ENCODE measurements at places on chromosomes 12 and 14.

GRCh38 chr12:80135624-80136023, 36.3 kb downstream of the OTOGL start:
- DNase-seq = no peak

DNA sequence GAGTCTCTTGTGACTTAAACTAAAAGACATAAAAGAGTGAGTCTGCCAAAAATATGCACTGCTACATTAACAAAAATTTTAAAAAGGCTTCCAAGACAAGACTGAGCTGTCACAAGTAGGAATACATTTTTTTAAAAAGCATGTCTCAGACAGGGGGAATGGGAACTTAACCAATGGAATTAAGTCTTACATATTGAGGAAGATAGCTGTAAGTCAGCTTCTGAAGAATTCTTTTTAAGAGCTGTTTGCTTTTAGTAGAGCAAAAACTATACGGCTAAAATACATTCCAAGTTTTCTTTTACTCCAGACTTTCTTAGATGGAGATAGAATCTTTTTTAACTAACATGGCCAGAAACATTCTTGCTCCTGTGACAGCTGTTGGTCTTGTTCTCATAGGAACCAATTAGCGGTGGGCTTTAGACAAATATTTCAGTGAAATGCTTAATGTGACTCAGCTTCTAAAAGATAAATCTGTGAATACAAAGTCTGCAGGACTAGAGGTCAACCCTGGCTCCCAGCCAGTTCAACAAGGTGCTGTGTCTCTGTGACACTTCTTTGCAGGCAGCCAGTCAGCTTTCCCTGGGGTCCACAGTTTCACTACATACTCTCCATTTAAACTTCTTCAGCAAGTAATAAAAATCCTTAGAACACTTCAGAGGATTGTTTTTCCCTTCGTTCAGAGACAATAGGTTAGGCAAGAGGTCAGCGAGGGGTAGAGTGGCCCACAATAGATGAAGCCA, 187.6 kb downstream of the NAV3 start:
- no peak for DNase-seq

DNA sequence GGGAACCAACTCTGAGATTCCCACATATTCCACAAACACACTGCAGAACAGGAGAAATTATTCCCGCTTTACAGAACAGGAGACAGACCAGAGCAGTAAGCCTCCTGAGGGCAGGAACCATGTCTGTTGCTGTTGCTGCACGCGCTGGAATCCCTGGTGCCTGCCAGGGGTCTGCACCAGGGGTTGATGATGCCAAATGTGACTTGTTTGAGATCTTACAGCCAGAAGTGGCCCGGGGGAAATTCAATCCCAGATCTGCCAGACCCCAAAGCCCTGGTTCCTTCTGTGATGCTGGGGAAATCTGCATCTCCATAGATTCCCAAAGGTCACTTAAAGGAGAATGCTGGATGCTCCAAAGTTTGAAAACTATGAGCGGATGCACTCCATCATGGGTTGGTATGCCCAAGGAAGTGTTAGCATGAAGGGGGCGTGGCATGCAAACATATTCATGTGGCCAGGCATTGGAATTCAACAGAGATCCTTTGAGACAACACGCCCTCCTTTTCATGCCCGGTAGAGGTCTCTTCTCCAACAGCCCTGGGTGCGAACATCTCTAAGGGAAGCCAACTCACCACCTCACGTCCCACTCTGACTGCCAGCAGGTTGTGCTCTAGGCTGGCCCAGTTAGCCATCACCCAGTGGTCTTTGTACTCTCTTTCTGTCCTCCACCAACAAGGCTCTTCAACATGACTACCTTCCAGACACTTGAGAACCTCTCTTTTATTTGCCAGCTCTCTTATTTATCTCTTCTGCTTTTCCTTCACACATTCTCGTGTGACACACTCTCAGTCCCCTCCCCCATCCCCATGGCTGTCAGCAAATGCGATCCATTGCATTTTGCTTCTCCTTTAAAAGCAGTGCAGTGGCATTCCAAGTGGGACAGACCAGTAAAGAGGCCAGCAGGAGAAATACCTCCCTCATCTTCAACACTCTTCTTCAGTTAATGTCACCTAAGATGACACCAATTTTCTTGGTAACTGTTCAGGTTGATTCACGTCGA, 131.3 kb downstream of the ZFP36L1 start:
- DNase-seq = no peak

DNA sequence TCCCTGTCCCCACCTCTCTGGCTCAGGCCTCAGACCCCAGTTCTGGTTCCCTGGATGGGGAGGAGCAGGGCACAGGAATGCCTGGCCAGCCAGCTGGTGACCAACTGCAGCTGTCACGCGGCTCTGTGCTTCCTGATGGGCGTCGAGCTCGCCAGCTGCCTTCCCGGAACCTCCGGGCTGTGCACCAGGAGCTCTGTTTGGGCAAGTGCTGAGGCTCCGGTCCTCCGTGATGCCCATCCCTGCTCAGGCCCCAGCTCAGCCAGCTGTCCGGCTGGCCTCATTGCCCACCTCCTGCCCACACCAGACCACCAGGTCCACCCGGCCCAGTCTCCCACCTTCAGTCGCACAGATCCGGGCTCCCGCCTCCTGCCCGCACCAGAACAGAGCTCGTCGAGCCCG, 4.8 kb downstream of the IFFO1 start:
- DNase-seq = no peak

DNA sequence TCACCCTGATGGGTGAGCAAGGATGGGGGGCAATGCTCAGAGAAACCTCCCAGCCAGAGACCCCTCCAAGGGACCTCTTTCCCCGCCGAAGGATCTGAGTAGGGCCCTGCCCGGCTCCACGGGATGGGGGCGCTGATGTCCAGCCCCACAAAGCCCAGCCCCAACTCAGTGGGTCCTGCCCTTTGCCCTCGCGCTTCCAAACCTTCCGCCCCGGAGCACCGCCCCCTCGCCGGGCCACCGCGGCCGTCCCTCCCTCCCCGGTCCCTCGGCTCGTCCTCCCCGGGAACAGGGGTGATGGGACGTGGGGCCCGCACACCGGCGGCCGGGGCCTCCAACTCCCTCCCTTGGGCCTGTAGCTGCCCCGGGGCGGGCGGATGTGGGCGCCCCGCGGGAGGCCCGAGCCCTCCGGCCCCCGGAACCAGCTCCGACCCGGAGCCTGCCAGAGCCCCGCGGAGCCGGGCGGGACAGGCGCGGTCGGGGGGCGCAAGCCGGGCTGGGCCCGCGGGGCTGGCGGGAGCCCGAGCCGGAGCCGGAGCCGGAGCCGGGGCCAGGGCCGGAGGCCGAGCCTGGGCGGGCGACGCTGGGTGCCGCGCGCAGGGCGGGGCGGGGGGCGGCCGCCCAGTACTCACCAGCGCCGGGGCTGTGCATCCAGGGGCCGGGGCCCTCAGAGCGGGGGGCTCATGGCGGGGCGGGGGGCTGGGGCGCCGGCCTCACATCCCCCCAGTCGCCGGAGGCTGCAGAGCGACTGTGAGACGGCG, 386 bp downstream of the HDAC7 start:
- DNase-seq = no peak

DNA sequence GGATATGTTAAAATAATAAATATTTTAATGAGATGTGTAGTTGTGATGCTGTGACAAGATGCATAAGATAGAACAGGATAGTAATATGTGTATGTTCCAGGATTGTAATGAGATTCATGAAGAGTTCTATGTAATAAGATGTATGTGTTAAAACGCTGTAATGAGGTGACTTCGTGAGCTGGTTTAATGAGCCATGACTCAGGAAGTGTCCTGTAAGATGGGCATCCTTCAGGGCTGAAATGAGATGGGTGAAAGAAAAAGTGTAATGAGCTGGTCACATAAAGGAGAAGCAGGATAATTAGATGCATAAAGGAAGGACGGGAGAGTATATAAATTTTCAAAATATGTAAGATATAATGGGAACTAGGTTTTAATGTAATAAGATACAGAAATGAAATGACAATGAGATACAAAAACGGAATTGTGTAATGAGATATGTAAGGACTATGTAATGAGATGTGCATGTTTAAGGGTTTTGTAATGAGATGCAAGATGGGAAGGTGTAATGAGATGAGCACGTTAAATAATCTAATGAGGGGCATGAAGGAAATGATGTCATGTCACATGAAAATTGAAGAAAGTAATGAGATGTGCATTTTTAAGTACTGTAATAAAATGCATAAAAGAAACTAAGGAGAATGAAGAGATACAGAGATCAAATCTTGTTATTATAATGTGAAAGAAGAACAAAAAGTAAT, 524.8 kb upstream of the STXBP6 start:
- no peak for DNase-seq

DNA sequence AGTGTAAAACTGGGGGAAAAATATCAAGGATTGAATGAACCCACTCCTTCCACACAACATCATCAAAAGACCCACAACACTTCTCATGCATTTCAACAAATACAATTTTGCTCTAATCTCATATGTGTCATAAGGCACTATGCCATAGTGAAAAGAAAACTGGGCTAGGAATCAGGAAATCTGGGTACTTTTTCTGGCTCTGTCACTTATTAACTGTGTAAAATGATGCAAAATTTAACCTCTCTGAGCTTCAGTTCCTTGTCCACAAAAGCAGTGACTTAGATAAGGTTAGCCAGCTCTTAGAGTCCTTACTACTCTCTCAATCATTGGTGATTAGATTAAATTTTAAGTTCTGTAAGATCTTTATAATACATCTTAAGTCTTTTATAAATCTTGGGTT, 250.5 kb upstream of the SOX5 start:
- no peak for DNase-seq

DNA sequence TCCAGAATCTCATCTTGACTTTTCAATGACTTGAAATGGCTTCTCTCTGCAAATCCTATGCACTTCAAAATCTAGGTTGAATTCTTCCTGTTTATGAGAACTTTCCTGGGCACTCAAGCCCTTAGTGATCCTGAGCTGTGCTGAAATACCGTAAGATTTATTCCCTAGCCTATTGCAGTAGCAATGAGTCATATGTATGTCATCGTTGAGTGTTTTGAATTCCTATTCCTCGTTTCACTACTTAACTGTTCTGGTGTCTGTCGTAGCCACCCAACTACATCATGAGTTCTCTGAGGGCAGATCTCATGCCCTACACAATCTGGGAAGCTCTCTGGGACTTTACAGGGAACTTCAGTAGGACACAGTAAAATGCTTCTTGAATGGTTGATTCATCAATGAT, 190.8 kb upstream of the TMEM132C start:
- no peak for DNase-seq

- DNase-seq = no peak
Observed at GRCh38 chr12:93514853-93515252, 47.5 kb downstream of the MRPL42 start.

DNA sequence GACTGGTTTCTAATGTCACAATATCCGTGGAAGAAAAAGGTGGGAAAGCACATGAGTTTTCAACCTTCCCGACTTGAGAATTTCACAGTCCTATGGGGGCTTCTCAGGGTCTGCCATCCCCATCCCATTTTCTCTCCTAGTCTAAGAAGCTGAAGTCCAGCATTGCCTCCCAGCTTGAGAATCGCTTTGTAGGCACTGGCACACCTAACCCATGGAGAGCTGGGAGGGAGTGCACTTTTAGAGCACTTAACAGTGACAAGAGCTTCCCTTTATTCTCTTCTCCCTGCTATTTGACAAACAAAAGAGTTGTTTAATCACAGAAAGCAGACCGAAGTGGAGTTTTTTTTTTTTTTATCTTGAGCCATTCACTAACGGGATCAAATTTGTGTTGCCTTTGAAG, 22.8 kb upstream of the SRRM4 start:
- no peak for DNase-seq

- peak; percentile 1 for DNase-seq
Observed at GRCh38 chr12:74412606-74413230, 124.9 kb upstream of the ATXN7L3B start.

DNA sequence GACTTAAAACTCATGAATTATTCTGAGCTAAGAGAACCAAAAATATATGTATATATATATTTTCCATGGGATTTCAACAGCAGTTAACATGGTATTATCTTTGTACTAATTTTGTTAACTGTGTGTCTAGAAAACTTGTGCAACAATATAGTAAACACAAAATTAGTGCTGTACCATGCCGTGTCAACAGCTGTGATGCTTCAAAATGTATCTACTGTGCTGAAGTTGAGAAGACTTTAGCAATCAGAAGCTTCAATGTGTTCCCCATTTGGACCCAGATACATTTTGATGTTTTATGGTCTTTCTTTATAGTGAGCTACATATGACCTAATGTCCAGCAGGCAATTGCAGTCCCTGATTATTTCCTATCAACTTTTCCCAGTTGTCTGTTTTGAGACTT, 405.7 kb downstream of the DIO2 start:
- no peak for DNase-seq

DNA sequence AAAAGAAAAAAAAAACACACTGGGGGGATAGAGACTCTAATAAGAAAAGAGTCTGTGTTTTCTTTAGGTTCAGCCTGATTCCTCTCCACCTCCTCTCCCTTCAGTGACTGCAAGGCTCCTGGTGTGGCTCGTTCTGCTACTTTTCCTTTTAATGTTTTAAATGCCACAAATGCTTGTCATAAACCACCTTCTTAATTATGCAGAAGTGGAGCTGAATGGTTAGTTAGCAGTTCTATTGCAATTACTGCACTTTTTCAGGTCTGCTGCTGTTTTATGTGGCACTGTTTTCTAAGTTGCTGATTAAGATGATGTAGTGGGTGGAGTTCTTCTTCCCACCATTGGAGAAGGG, 878.1 kb downstream of the DIO2 start:
- DNase-seq = no peak

DNA sequence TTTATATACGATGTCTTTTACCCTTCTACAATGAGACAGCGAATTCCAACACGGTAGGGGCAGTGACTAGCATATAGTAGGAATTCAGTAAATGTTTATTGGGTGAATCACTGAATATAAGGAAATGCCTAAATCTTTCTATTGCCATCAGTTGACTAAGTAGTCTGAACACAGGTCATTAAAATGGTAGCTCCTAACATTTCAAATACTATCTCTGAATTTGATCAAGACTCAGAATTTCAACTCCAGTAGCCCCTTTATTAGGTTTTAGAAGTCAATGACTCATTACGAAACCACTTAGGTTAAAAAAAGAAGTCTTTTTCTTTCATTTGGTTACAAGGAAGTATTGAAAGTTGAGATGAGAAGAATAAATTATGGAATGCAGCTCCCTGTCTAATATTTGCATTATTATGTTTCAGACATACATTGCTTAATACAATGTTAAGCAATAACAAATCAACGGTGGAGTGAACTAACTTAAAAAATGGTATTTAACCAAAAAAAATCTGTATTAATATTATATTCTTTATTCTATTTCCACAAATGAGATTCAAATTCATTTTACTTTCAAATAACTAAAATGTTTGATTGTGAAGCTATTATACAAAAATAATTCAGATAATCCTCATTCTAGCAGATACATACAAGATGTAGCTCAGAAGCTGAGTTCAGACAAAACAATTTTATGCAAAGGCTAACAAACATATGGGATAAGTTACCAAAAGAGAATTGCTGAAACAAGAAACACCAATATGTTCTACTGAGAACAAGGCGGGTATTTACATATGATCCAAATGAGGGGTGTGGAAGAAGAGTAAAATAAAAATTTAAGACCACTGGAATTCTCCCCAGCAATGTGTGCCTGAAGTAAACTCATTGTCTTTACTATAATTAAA, 302.7 kb downstream of the CEP128 start:
- no peak for DNase-seq

DNA sequence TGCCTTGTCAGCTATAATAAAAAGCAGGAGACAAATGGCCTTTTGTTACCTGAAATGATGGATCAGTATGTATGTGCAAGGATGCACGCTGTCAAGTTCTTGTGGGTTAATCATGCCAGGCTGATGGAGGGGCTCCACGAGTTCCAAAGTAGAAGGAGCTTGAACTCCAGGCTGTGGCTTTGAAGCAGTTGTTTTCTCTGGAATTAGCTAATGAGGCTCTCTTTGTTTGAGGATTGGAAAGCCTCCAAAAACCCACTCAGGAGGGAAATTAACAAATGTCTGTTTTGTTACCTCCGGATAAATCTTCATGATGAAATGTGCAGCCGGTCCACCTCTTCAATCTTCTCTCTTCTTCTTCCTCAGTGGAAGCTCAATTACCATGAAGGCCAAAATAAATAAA, 605.5 kb downstream of the DIO2 start:
- DNase-seq = peak; percentile 80

Measured in NCI-H2171 (cell line).